ENCODE measurements at places on chromosomes 6 and 20.

DNA sequence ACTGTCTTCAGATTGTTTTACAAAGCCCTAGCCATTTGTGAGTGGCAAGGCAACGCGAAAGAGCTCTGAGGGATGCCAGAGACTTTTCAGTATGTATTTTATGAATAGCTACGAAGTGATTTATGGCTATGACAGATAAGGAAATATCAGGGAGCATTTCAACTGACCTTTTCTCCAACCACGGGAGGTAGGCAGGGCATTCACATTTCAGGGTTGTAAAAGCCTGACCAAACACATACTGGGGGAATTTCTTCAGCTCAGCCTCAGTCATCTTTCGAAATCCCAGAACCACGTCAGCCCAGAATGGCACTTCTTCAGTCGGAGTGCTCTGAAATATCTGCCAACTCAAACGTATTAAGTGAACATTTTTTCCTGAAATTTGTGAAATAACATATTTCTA, 10.8 kb downstream of the DDO start:
- DNase-seq = no peak

DNA sequence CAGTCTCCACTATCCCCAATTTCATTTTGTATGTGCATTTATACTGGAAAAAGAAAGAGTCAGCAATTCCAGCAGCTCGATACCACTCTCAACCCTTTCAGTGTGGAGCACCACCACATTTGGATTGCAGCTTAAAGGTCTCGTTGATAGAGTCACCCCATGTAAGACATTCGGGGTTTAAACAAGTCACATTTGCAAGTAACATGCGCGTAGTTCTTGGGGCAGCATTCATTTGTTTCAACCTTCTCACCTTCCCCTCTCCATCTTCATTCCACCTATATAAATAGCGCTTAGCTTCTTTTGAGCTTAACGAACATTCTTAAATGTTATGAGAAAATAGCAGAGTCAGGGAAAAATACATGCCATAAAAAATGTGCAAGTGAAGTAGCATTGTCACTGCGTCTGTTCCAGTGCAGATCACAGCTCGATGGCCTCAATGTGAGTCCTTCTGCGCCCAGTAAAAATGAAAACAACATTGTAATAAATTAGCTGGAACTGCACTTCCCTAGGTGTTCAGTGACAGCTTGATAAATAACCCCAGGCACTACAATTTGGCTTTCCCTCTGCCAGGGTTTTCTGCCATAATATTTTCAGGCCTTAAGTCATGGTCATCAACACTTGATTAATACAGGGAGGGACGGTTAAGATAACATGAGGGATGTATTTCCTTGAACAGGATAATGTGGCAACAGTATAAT, 737.8 kb upstream of the NRSN1 start:
- no peak for DNase-seq

GRCh38 chr6:35041086-35041861, 99.9 kb downstream of the TCP11 start:
- no peak for DNase-seq

- no peak for DNase-seq
Measured at GRCh38 chr6:101830501-101831031, 437.1 kb downstream of the GRIK2 start.
